ENCODE measurements at places on chromosomes 5 and 9.

GRCh38 chr5:132459983-132460838 is 30.4 kb downstream of the IRF1 start:
- no peak for DNase-seq

DNA sequence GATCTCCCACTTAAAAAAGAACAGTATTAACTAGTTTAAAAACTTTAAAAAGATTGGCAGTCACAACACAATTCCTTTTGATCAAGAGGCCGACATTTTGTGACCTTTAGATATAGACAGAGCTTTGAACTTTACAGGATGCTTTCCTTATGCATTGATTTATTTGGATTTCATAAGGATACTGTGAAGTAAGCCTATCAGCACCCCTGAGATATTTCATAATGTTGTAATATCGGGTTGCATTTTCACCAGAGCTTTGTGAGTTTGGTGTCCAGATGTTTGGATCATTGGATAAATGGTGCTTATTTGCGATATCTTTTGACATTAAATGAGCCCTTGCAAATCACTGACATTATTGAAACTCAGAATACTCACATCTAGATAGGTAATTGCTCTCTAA is 7.7 kb downstream of the PALM2AKAP2 start:
- DNase-seq, result no peak

DNA sequence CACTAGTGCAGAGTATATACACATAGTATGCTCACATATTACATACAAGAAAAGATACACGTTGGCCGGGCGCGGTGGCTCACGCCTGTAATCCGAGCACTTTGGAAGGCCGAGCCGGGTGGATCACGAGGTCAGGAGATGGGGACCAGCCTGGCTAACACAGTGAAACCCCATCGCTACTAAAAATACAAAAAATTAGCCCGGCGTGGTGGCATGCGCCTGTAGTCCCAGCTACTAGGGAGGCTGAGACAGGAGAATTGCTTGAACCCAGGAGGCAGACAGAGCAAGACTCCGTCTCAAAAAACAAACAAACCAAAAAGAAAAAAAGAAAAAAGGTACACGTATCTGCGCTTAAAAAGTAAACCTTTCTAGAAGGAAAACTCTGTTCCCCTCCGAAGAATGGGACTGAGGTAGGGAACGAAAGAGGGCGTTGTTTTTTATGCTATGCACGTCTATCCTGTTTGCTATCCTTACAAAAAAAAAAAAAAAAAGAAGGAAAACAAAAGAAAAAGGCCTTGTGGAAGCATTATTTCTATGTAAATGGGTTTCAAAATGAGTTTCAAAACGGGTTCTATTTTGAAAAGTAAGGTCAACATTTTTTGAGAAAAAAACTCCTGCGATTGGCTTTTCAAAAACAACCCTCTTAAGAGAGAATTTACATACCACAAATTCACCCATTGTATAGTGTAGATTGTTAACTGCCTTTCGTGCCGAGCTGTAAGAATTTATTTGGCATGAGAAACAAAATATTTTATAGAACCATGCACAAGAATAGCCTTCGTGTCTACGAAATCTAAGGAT is 1.2 kb downstream of the AK3 start:
- no peak for DNase-seq

GRCh38 chr5:108556441-108557145 is 174.7 kb upstream of the FBXL17 start:
- no peak for DNase-seq

- DNase-seq, result no peak
These were observed 53.3 kb downstream of the SETX start for GRCh38 chr9:132301521-132301920.

- no peak for DNase-seq
These were observed 36.3 kb upstream of the FRMD3 start for GRCh38 chr9:83574482-83574881.

DNA sequence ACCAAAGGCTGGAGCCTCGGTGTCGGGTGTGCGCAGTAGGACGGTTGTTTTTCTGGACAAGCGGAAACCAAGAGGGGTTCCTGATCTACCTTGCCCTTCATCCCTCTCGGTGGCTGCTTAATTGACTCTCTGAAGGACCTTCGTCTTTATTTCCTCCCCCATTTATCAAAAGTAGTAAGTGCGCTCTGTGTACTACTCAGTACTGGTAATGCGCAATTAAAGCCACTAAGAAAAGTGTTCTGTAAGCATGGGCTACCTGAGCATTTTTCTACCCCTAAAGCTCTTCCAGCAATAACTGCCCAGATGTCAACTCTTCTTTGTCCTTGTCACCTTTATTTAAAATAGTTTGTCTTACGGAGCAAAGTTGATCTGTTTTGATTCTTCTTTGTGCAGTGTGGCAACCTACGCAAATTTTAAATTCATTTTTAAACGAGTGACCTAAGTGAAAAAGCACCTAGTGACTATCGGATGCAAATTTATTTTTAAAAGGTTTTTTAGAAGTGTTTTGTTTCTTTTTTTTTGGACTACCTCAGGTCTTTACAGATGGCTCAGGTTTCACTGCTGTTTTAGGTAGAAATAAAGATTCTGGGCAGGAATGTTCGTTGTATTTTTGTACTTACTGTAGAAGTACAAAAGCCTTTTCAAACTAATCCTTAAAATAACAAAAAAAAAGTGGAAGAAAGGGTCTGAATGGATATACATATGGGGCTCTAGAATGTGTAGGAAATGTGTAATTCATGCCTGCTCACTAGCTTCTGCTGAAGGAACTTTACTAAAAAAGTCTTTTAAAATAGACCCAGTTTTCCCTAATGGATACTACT is 2.0 kb downstream of the JMY start:
- no peak for DNase-seq

DNA sequence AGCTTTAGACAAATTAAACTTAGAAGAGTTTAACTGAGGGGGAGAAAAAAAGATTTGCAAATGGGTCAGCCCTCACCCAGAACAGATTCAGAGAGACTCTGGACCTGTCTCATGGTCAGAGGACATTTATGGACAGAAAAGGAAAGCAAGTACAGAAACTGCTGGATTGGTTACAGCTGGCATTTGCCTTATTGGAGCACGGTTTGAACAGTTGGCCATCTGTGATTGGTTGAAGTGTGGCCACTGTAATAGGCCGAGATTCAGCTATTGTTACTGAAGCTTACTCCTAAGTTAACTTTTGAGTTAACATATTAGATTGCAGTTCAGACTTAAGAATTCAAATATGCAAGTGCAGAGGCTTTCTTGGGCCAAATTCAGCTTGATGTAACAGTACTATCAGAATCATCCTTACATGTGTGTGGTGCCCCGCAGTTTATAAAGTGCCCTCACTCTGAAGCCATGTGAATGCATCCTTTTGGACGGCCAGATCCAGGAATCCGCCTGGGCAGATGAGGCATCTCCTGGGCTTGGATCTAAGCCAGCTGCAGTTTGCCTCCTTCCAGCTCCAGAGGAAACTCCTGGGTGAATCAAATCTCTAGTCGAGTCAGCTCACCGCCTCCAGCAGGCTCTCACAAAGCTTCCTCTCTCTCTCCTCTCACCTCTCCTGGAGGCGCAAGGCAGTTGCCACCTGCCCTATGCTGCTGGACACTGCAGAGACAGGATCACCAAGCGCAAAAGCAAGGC is 165.2 kb downstream of the ADAMTS12 start:
- no peak for DNase-seq

- DNase-seq, result no peak
These were observed 2.4 kb upstream of the ZBTB43 start for GRCh38 chr9:126802318-126803059.

- no peak for DNase-seq
These were observed 68.8 kb downstream of the ITGA1 start for GRCh38 chr5:52856564-52856963.
